C1 segment of cervical spinal cord (tissue), 14 donors: ENCODE measurements at places on chromosomes 4 and X.

DNA sequence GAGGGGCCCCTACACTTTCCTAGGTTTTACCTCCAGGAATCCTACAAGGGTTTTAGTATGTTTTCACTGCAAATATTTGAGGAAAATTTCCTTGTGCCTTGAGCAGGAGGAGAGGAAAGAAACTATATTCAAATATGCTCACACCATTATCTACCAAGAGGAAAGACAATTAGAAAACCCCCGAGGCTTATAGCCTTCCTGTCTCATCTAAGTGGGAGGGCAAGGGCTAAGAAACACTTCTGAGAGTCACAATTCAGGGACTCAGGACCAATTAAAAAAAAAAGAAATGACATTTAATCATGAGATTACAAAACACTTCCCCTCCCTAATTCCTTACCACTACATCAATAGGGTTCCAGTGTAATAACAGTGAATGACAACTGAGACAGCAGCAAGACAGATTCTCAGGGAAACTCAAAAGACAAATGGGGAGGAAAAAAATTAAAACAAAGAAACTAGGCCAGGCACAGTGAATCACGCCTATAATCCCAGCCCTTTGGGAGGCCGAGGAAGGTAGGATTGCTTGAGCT, 45.6 kb downstream of the ATRX start:
- no peak for DNase-seq

DNA sequence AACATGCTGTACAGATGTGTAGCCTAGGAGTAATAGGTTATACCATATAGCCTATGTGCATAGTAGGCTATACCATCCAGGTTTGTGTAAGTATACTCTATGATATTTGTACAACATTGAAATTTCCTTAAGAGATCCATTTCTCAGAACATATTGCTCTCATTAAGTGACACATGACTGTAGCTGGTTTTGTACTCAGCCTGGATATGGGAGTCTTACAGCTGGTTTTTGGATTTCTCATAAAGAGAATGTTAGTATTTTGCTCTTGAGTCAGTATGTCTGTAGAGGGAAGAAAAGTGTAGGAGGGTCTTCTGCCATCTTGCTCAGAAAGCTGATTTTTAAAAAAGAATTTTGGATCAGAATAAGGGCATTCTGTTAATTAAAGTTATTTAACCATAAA, 85.3 kb downstream of the SMARCA5 start:
- no peak for DNase-seq

DNA sequence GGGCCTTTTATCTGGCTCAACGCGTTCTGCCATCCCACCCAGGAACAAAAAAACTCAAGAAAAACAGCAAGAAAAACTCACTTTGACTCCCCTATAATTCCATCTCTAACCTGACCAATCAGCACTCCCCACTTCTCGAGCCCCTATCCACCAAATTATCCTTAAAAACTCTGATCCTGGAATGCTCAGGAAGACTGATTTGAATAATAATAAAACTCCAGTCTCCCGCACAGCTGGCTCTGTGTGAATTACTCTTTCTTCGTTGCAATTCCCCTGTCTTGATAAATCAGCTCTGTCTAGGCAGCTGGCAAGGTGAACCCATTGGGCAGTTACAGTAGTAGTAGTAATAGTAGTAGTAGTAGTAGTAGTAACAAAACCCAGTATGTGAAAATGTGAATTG, 165.7 kb upstream of the CASK start:
- no peak for DNase-seq

DNA sequence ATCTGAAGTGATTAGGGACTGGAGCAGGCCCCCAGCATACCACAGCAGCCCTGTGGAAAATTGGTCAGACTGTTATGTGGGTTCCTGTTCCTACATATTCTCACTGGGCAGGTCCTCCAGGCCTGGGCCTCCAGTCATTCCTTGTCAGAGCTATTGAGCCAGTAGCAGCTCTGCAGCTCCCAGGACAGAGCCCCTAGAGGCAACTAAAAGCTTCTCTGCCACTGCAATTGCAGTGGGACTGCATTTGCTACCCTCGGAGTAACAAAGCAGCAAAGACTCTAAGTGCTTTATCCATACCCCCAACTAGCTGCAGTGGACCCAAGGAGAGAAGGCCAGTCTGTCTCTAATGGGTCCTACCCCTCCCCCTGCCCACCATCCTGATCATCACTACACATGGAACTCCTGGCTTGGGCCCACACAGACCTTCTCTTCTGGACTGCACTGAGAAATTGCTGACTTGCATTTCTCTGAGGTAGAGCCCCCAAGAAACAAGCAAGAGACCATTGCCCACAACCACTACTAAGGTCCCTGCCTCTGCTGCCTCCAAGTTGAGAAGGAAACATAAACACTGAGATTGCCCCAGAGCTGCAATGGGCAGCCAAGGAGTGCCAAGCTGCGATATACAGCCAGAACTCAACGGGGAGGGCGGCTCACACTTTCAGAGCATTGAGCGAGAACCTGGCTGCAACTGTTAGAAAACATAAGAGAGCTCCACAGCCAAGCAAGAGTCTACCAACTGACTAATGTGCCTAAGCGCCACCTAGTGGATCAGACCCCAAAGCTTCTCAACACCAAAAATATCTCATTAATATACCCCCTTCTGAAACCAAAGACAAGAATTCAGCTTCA, 738.7 kb upstream of the NDST4 start:
- peak; percentile 11 for DNase-seq

- DNase-seq, result no peak
Observed at GRCh38 chr4:151850791-151851213, 90.0 kb upstream of the GATB start.

- no peak for DNase-seq
Observed at GRCh38 chrX:119759248-119759766, 919 bp downstream of the SOWAHD start.

DNA sequence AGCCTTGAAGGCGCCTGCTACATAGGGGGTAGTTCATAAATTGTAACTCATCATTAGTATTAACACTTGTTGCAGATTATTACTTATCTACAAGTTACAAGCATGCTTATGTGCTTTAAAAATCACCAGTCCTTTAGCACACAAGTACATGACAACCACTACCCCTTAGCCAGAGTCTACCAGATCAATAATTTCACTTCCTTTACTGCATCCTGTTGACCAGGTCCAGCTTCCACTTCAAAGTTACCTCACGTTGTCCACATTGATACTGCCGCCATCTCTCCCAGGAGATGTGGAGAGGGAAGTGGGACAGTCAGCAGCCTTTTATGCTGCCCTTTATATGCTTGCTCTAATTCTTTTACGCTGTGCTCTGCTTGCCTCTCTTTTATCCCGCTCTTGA, 231.3 kb upstream of the CXXC4 start:
- DNase-seq, result no peak

- peak; percentile 23 for DNase-seq
Observed at GRCh38 chrX:16786791-16787735, 797 bp downstream of the TXLNG start.

- no peak for DNase-seq
Observed at GRCh38 chr4:4759883-4760282, 99.6 kb upstream of the MSX1 start.

GRCh38 chr4:136369073-136369472, 1163.2 kb downstream of the PCDH18 start:
- DNase-seq, result no peak

- DNase-seq, result no peak
Observed at GRCh38 chrX:150770623-150771022, 77.4 kb downstream of the MTMR1 start.

DNA sequence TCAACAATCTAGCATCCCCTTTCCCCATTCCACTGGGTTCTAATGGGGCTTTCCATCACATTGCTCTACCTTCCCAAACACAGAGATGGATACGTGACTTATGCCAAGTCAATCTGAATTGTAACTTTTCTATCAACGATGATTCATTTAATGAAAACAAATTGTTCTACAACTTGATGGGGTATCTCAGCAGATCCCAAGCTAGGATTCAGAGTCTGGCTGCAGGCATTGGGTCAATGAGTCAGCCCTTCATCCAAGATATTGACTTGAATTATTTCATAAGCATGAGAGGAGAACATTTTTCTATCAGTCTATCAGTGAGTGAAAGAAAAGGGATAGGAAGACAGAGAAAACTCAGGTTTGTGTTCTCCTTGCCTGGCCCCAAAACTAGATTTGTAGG, 15.0 kb upstream of the HPGDS start:
- DNase-seq, result no peak

DNA sequence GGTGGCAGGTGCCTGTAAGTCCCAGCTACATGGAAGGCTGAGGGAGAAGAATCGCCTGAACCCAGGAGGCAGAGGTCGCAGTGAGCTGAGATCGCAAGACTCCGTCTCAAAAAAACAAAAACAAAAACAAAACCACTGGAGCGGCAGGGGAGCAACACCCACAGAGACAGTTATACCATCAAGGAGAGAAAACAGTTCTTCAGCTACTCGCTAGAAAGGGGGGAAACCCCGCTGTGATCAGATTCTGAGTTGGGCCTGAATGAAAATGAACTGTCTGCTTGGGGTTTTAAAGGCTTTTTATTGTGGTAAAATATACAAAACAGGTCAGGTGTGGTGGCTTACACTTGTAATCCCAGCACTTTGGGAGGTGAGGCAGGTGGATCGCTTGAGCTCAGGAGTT, 16.8 kb upstream of the IRAK1 start:
- no peak for DNase-seq

- DNase-seq, result no peak
Observed at GRCh38 chr4:170374770-170375169, 285.0 kb upstream of the AADAT start.

DNA sequence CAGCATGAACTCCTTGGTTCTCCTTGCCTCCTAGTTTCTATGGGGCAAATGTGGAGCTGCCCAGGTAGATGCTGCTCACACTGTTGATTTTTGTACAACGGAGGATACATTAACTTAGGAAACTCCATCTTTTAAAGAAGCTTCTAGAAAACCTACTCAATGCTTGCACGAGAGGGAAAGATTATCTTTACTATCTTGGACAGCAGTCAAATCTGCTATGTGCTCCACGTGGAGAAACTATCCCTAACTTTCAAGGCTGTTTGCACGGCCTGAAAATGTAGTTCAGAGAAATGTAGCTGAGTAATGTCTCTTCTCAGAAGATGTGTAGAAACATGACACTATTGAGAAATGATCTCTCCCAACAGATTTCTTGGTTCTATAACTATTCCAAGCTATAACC, 1530.9 kb upstream of the PABPC4L start:
- DNase-seq, result no peak

DNA sequence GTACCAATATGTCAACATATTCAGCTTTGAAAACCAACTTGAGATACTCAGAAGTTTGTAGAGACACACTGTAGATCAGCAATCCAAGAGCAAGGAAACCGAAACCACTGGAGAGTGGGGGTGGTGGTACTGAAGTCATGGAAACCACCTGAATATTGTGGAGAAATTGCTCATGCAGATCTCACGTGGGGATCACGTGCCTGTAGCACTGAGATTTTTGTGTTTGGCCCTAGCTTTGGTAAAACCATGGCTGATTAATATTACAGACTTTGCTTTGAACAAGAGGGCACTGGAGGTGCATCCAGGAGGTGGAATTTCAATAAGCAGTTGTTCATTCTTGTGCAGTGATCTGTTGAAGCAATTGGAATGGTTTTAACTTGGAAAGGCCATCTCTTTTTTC, 47.2 kb downstream of the GBA3 start:
- no peak for DNase-seq

DNA sequence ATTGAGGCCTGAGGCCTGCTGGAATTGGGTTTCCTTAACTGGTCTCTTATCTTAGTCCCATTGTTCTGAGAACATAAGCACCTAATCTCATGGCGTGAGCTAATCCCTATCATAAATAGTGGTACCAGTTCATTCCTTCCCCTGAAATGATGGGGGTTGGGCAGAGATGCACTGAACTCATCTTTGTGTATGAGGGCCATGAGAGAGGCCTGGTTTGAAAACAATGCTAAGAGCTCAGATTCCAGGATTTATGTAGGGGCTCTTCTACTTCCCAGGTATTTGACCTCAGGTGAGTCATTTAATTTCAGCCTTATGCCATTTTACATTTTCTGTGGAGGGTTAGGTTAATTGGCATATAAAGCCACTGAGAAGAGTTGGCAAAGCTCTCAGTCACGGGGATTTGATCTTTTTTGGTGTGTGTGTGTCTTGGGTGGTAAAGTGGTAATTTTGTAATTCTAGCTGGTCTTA, 4.4 kb downstream of the RBM3 start:
- DNase-seq, result no peak

DNA sequence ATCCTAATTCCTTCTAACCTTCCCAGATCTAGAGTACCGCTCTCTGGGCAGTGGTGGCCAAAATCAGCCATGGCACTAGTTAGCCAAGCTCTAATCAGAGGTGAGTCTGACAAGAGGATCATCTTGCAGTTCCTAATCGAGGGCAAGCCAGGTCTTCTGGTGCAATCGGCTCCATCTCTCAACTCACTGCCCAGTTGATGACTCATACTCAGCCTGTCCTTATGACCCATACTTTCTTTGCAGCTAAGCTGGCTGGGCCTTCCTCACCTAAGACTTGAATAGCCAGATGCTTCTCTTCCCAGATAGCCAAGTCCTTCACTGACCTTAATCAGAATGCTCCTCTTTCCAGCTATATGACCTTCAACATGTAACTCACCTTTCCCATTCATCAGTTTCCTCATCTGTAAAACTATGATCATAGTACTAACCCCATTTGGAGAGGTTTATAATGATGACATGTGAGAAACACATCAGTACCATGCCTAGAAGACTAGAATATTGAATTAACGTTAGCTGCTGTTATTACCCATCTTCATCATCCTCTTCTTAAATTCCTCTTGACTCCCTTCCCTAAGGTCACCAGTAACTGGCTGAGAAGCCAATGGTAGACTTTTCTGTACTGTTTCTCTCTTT, 57.1 kb downstream of the RELL1 start:
- DNase-seq, result no peak

GRCh38 chr4:44558031-44558605, 93.3 kb downstream of the YIPF7 start:
- DNase-seq, result no peak

DNA sequence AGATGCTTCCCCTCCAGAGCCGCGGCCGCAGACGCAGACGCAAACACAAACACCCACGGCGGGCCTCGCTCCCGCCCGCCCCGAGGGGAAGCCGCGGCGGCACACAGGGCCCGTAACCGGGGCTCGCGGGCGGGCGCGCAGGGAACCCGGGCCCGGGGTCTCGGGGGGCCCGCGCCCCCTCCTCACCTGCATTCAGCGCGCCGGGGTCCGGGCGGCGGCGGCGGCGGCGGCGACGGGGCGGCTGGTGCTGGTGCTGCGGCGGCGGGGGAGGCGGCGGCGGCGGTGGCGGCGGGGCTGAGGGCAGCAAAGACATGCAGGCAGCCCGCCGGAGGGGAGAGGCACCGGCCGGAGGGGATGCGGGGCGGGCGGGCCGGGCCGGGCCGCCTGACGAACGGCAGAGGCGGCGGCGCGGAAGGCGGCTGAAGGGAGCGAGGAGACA, 255 bp upstream of the CNOT6L start:
- DNase-seq, result no peak

GRCh38 chrX:45274576-45274975, 73.9 kb upstream of the DIPK2B start:
- no peak for DNase-seq

GRCh38 chrX:128458888-128459287, 406.7 kb upstream of the ACTRT1 start:
- DNase-seq, result no peak

DNA sequence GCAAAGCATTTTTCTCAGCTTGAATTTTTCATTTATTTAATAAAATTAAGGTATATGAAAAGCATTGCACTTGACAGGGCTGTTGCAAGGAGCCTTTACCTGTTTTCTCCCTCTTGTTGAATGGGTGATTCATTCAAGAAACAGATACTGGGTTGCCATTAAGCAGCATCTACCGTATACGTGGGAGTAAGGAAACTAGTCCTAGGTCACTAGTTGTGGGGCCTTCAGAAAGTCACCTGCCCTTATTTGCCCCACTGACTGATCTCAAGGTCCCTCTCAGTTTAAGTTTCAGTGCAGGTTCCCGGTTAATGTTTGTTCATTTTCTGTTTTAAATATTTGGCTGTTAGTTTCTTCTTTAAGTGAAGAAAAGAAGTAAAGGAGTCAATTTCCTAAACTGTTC, 34.0 kb downstream of the LHFPL1 start:
- no peak for DNase-seq
